Stimulated activated CD4-positive, alpha-beta T cell treated with anti-CD3 and anti-CD28 coated beads, Interleukin-4, amount 100 ng/mL, for 4 hours (primary cell): ENCODE measurements at places on chromosomes 13 and 19.

DNA sequence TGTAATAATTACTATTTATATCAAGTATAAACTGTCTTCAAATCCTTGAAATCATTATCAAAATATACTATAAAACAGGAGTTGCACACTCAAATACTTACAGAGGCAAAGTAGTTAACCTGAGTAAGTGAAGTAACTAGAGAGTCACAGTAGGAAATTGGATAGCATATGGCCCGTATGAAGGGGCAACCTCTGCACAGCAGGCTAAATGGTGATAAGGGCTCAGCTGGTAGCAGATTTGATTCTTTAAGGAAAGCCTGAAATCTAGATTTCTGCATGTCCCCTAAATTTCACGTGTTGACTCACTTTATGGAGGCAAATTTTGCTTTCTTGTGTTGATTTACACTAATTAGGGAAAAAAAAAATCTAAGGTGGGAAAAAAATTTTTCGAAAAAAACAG is 46.4 kb downstream of the STOML3 start:
- no peak for DNase-seq

DNA sequence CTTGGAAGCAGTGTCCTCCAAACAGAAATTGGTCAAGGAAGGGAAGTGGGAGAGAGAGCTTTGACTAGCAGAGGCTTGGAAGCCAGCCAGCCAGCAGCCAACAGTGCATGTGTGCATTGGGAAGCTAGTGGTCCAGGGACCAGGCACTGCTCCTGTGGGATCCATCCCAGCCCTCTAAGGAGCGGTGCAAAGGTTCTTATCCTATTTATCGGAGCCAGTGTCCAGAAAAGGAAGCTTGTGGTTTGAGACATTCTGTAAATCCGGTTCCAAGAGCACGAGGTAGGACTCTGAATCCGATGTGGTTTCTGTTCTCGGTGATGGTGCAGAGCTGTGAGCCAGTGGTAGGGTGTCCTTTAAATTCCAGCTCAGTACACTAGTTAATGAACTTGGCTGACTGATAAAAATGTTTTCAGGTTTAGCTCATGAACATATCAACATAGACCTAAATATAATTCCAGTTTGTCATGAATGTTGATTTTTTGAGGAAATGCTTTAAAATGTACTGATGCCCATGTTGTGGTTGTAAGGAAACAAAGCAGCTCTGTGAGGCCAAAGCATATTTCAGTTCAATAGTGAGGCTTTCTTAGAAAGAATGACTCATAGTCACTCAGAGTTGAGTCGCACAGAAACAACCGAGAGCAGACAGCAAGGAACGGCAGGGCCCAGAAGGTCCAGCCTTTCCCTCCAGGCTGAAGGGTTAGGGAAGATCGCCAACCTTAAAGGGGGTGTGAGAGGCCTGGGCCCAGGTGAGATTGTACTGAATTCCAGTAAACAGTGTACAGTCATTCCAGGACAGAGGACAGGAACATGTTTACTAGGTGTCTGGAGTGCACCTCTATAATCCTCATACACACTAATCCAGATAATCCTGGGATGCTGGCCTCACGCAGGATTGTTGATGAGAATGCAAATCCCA is 21.5 kb upstream of the GARRE1 start:
- no peak for DNase-seq

- peak; percentile 78 for DNase-seq
Measured at GRCh38 chr19:17235300-17235970, 9.4 kb downstream of the OCEL1 start.

- DNase-seq: no peak
Measured at GRCh38 chr13:68509734-68510621, 1279.8 kb upstream of the PCDH9 start.

GRCh38 chr19:5536337-5536894 is 31.3 kb downstream of the TINCR start:
- DNase-seq: no peak

DNA sequence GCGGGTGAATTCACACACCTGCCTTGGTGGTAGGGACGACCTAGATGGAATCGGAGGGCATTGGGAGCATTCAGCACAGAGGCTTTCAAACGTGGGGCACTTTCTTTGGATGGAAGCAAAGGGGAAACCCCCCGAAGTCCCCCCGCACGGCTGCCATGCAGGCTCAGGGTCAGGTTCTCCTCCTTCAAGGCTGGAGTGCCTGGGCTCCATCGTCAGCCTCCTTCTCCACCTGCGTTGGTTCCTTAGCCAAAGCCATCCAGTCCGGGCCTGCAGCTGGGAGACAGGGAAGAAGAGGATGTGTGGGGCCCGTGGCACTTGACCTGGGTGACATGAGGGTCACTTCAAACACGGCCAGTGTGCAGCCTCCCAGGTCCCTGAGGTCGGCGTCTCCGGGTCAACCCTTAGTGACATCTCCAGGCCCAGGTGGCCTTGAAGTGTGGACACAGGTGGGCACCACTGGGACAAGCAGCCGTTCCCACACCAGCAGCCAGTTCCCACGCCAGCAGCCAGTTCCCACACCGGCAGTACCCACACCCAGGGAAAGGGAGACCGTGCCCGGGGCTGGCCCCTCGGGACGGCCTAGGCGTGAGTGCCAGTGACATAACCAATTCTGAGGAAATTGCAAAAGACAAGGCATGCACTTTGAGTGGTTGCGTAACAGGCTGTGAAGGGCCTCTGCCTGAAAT is 116.0 kb downstream of the SOX1 start:
- no peak for DNase-seq

DNA sequence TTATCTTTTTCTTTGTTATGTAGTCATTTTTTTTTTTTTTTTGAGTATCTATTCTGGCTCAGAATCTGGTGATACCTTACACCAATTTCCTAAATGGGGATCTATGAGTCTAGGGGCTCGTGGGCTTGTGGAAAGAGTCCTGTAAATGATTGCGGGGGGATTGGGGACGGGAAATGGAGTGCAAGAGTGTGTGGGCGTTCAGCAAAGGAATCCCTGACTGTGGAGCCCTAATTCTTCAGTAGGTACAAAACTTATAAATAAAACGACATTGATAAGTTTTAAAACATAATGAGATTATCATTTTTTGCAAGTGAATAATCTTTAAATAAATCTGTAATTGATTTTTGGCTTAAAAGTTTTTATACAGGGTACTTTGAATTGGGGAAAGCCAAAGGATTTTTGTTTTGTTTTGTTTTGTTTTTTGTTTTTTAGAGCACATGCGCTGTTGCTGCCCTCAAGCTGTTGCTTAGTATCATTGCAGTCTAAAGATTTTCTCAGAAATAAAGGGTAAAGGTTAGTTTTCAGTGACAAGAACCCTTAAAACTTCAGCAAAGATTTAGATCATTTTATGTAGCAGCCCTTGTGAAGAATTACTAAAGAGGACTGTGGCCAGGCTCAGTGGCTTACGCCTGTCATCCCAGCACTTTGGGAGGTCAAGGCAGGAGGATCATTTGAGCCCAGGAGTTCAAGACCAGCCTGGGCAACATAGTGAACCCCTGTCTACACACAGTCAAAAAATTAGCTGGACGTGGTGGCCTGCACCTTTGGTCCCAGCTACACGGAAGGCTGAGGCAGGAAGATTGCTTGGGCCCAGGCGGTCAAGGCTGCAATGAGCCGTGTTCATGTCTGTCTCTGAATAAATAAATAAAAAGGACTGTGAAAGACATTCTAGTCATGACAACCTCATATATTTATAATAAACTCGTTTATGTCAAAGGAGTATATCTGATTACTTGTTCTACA is 1.7 kb downstream of the ERCC5 start:
- no peak for DNase-seq
